Caudate nucleus (tissue), 63 donors: ENCODE measurements at places on chromosomes 3 and 15.

GRCh38 chr3:190826018-190826417 is 36.5 kb downstream of the GMNC start:
- DNase-seq, result no peak

- DNase-seq, result no peak
Observed at GRCh38 chr3:128324911-128325592, 141.6 kb downstream of the DNAJB8 start.

DNA sequence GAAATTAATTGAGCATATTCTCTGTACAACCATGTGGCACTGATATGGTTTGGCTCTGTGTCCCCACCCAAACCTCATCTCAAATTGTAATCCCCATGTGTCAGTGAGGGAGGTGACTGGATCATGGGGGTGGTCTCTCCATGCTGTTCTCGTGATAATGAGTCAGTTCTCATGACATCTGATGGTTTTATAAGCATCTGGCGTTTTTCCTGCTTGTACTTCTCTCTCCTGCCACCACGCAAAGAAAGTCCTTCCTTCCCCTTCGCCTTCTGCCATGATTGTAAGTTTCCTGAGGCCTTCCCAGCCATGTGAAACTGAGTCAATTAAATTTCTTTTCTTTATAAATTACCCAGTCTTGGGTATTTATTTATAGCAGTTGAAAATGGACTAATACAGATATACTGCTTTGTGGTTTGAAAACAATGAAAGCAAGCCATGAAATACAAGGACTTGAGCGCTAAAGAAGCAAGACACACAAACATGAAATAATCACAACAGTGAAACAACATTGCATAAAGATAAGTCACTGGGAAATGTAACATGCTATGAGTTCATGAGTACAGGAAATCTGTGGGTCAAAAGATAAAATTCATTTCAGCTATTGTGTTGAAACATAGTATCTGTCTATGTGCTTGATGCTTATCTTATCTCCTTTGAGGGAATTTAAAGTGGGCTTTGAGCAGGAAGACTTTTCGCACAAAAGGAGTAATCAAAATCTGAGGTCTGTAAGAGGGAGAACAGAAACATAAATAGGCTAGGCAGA is 288.7 kb downstream of the GBE1 start:
- no peak for DNase-seq

DNA sequence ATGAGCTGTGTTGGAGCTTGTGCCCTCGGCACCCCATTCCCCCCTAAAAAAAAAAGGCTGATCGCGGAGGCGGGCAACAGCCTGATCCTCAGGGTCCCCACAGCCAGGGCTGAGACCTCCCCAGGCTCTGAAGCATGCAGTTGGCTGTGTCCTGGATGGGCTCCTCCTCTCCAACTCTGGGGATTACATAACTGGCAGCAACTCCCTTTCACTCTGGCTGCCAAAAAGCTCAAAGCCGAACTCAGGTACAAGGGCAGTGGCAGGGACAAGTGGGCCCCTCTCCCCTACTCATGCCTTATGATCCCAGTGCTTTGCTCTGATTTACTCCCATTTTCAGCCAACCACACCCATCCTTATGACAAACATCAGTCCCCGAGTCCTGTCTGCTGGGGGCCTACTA is 18.3 kb downstream of the TPRA1 start:
- no peak for DNase-seq

DNA sequence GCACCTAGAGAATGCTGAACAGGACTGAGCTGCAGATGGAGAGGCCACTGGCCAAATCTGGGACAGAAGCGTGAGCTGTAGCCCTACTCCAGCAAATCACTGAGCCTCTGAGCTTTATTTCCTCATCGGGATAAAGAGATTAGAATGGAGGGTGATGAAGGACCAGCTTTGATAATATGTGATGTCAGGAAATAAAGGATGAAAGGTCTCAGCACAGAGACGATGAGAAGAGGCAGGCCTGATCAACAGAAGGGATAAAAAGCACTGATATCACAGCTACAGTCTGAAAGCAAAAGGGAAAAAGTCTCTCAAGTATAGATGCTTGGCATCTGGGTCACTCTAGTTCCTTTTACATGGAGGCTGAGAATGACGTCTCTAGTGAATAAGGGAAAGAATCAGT is 70.0 kb downstream of the DHX30 start:
- DNase-seq, result no peak

DNA sequence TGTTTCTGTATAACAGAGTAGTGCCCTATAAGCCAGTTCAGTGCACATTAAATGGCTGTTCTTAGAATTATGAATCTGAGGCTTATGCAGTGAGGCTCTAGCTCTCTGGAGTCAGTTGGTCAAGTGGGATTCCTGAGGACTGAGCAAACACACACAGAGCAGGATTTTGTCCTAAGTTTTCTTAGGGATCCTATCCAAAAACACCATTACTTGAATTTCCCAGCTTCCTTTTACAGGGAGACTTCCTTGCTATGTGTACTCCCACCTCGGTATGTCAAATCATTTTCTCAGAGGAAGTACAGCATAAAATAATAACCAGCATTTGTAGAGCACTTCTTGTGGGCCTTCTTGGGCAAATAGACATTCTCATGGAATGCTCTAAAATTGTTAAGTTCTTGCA is 63.1 kb upstream of the GOLGA6B start:
- DNase-seq, result no peak

GRCh38 chr3:146374146-146374545 is 95.2 kb downstream of the PLSCR2 start:
- DNase-seq, result no peak
